ENCODE measurements at places on chromosomes 13 and 19.

- DNase-seq, result no peak
Measured at GRCh38 chr13:89900104-89900765, 1447.3 kb upstream of the MIR17HG start.

DNA sequence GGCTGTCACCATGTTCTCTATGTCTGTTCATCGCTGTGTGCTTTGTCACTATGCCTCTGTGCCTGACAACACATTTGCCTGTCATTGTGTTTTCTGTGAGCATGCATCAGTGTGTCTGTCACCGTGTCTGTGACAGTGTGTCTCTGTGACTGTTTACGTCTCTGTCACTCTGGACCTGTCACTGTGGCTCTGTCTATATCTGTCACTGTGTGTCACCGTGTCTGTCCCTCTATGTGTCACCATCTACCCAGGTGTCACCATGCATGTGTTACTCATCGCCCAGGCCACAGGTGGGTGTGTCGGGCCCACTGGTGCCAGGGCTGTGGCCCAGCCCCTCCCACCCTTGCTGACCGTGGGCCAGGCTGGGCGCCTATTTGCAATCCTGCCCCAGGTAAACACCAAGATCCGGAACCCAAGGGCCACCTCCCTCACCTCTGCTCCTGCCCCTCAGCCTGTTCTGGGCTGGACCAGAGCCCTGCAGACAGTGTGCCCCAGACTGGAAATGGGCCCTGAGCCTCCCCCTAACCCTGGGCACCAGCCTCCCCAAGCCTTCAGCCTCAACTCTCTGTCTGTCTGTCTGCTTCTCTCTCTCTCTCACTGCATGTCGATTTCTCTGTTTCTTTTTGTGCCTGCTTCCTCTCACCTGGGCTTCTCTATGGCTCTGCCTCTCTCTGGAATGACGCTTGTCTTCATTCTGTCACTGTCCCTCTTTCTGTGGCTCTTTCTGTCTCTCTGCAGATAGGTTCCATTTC is 7.7 kb downstream of the IRF2BP1 start:
- no peak for DNase-seq

DNA sequence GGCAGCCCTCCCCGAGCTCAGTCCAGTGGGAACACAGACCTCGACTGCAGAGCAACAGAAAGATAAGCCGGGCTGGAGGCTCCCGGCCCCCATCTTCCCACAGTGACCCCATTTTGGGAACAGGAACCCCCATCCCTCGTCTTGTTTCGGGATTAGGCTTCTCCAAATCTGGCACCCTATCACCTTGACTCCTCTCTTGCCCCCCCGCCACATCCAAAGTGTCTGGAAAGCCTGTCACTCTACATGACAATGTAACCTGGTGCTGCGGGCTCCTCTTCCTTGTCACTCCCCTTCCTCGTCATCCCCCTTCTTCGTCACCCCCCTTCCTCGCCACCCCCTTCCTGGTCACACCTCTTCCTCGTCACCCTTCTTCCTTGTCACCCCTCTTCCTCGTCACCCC is 10.1 kb downstream of the PAK4 start:
- no peak for DNase-seq

- DNase-seq, result no peak
Measured at GRCh38 chr19:48950159-48950558, 4.5 kb upstream of the BAX start.

DNA sequence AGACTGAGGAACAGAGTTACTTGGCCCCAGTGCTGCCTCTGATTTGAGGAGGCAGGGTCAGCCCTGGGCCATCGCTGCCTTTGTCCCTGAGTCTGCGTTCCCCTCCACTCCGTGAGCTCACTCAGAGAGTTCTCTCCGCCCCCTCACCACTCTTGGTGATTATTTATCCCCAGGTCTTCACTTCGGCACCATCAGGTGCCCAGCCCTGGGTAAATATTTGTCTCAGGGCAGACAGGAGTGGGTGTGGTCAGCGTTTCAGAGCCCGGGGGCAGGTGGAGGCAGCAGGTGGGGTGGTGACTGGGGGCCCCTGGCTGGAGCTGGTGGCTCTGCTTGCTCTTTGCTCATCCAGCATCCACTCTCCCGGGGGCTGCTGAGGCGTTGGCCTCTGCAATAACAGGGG is 20.6 kb downstream of the PPP1R37 start:
- no peak for DNase-seq

GRCh38 chr13:41833201-41833600 is 127.7 kb downstream of the VWA8 start:
- no peak for DNase-seq

DNA sequence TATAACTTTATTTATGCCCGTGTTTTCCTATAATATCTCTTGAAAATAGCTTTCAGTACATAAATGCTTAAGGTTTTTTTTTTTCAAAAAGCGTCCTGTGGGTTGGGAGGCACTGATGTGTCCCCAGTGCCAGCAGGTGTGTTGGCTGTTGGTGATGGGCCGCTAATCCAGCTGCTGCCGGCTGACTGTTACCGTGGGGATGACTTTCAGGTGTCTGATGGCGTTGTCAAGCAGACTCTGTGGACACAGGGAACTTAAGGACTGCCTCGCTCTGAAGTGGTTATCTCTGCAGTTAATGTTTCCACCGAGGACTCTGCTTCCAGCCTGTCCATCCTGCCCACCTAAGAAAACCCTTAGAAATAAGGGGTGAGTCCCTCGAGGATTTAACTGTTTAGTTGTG is 94.5 kb downstream of the ANKRD10 start:
- DNase-seq, result no peak

DNA sequence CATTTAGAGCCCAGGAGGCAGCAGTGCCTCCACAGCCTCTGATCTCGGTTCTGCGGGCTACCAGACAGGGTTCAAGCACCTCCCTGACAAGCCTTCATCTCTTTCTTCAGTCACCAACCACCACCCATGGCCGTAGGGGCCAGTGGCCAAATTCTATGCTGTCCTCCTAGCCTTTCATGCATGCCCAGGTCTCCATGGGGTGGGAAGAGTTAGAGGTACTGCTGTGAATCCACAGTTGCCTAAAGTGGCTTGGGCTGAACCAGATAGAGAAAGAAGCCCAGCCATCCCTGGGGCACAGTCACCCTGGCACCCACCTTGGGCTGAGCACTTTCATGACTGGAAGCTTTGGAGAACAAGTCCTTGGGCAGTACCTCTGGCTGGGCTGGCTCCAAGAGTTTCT is 97.4 kb downstream of the ZDHHC20 start:
- no peak for DNase-seq

DNA sequence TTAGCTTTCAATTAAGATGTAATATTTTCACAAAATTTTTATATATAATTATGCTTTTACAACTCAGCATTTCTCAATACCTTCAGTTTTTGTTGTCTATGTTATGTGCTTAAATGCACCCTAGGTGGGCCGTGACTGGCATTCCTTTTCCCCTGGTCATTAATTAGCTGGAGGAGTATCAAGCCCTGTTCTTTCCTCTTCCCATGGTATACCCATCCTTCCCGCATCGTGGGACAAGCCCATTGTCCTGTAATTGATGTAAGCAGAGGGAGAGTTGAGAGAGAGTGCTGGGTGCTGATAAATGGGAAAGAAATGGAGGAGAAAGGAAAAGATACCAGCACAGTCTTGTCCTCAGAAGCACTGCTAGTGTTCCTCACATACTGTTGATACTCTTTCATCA is 591.7 kb downstream of the GPC6 start:
- no peak for DNase-seq
